ENCODE measurements at places on chromosomes 2 and 18.

DNA sequence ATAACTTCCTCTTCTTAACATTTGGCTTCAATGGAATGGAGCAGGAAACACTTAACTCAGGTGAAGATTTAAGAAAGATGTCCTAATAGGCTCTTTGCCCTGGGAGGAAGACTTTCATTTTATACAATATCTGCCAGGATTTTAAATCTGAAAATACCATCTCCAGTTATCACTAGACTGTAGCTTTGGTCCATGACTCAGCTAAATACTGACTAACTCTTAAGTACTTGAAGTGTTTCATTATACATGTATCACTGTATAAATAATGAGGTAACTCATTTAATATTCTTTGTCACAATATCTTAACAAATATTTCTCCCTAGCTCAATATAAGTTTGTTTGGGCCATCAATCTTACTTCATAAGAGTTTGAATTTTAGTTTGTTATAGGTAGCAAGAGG is 34.7 kb downstream of the RBKS start:
- no peak for DNase-seq

DNA sequence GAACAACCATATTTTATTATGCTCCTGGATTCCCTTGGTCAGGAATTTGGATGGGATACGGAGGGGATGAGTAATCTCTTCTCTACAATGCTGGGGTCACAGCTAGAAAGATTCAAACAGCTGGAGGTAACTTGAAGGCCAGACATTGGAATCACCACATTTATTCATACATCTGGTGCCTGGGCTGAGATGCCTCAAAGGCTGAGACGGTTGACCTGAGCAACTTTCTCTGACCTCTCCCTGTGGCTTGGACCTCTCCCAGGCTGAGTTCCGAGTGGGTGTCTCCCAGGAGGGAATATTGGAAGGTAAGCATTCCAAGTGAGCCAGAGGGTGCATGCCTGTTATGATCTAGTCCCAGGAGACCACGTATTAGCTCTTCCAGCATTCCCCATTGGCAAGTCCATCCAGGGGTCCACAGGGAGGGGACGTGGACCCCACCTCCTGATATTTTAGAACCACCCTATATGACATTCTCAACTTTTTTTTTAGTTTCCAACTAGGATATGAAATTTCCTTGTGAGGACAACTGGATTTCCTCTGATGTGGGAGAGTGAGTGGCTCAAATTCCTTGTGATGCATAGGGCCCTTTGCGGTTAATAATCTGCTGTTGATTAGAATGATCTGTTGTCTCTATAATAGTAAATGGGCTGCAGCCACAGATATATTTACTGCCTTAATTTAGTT is 101.8 kb downstream of the MRPS9 start:
- DNase-seq = no peak

GRCh38 chr2:105926960-105927678 is 182.4 kb downstream of the NCK2 start:
- no peak for DNase-seq

DNA sequence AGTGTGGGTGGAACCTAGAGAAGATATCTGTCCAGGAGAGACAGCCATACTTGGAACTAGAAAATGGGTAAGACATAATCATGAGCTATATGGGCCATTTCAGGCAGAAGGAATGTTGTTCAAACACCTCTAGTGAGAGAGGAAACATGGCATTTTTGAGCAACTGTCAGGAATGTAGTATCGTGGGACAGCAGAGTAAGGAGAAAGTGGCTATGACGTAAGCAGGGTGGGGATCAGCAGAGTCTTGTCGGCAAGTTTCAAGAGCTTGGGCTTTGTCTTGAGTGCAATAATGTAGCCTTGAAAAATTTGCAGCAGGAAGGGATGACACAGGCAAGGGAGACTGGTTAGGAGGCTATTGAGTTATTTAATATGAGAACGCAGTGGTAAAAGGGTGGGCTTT is 20.4 kb downstream of the SERPINB7 start:
- DNase-seq = no peak

All from endothelial cell (in vitro differentiated cells).